ENCODE measurements at places on chromosomes 1 and 21.
A peak's percentile ranks its signal among the peaks of the same experiment; 100 is the strongest.

GRCh38 chr1:29669158-29669871, 433.0 kb downstream of the PTPRU start:
- DNase-seq = no peak

DNA sequence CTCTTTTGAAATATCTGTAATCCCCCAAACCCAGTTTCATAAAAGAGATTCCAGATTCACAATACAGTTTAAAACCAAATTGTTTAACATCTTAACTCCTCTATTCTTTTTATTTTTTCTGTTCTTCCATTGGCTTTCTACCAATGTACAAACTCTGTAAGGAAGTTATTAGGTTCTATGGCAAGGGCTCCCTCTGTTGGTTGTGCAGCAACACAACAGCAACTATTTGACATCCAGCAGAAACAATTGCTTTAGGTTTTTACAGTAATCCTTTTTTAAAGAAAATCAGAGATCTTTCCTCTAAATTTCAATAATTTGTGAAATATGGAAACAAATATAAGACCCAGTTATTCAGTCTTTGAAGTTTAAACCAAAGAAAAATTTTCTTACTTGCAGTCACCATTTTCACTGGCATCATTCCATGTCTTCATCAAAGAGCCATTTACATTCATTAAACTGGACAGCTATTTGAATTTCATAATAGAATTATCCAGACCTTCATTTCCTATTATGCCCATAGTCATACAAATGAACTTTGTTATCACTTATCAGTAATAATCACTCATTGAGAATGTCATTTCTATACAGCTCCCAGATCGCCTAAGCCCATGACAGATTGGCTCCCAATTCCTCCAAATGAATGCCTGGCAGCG, 46.5 kb upstream of the RNF11 start:
- no peak for DNase-seq

- no peak for DNase-seq
Measured at GRCh38 chr1:113931451-113931851, 2.3 kb downstream of the HIPK1 start.

DNA sequence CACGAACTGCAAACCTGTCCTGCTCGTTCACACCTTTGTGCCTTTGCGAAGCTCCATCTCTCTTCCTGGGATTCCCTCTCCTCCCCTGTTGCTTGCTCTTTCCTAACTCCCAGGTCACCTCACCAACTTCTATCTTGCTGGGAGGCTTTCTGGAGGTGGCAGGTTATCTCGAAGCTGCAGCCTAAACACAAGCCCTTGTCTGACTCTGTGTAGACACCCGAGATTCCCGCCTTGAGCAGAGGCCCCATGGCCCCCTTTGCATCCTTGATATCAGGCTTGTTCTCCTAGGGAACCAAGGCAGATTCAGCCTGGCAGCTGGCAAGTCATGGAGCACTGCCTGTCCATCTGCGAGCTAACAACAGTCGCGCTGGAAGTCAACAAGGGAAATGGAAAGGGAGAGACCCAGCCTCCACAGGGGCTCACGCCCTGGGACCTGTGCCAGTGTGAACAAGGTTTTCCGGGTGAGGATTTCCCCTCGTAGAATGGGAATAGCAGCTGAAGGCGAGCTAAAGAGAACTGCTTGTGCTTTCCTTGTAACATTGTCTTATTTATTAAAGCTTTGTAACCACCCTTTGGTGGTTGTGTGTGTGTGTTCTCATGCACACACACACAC, 109.5 kb upstream of the JUN start:
- no peak for DNase-seq

- no peak for DNase-seq
Measured at GRCh38 chr1:159647616-159648015, 60.0 kb downstream of the APCS start.

- DNase-seq = no peak
Measured at GRCh38 chr1:234913771-234914170, 214.9 kb downstream of the TOMM20 start.

GRCh38 chr1:157252473-157252872, 114.3 kb upstream of the ETV3 start:
- DNase-seq = no peak

GRCh38 chr1:109156916-109157385, 43.0 kb downstream of the ELAPOR1 start:
- DNase-seq = no peak

GRCh38 chr1:101022294-101022693, 3.3 kb downstream of the DPH5 start:
- DNase-seq = no peak

DNA sequence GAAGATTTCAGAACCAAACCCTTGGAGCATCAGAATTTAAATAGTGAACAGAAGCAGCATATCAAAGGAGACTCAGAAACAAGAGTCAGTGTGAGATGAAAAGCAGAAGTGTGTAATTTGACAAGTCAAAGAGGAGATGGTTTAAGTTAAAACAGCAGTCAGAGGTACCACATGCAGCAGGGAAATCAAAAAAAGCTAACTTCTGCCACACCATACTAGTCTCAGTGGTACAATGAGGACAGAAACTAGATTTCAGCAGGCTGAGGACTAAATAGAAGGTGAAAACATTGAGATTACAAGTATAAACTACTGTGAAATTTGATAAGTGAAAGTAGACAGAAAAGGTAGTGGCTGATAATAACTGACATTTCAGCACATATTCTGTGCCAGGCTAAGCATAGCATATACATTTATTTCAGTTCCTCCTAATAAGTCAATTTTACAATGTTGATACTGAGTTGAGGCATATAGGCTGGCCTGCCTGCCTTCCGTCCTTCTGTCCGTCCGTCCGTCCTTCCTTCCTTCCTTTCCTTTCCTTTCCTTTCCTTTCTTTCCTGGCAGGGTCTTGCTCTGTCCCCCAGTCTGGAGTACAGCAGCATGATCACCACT, 12.6 kb downstream of the SUCO start:
- no peak for DNase-seq

- DNase-seq = peak; percentile 7
Measured at GRCh38 chr1:150268340-150268704, 494 bp downstream of the APH1A start.

All from activated CD4-positive, alpha-beta T cell treated with anti-CD3 and anti-CD28 coated beads, Interleukin-2, amount 50 U/mL, for 24 hours (primary cell).